PC-9 (cell line): ENCODE measurements at places on chromosomes 12 and 14. TPM values are rescaled to one million over a fixed set of nuclear protein-coding genes. Genes with fewer than 3 reads are reported as not detected.

ZC3H14 gene
- total RNA-seq: 14.6 and 20.2 TPM in 2 replicates

SLC35F4 gene
- total RNA-seq: not detected in 2 replicates

C12orf43 gene
- 14.7 and 14.8 TPM in 2 replicates for total RNA-seq

AKAP5 gene
- total RNA-seq: 0.60 and 0.72 TPM in 2 replicates

SERPINA4 gene
- total RNA-seq: not detected in 2 replicates

GPX2 gene
- total RNA-seq: 196 and 323 TPM in 2 replicates

AMN gene
- total RNA-seq: 21.8 and 36.5 TPM in 2 replicates

ACRBP gene
- 4.2 and 6.1 TPM in 2 replicates for total RNA-seq

SETD3 gene
- total RNA-seq: 13.0 and 13.4 TPM in 2 replicates

TEP1 gene
- 18.4 and 20.4 TPM in 2 replicates for total RNA-seq

SINHCAF gene
- total RNA-seq: 146 and 152 TPM in 2 replicates

RILPL1 gene
- total RNA-seq: 11.5 and 15.3 TPM in 2 replicates
